Activated CD8-positive, alpha-beta memory T cell treated with anti-CD3 and anti-CD28 coated beads for 1 hour (primary cell): ENCODE measurements at places on chromosomes 2 and 18.

DNA sequence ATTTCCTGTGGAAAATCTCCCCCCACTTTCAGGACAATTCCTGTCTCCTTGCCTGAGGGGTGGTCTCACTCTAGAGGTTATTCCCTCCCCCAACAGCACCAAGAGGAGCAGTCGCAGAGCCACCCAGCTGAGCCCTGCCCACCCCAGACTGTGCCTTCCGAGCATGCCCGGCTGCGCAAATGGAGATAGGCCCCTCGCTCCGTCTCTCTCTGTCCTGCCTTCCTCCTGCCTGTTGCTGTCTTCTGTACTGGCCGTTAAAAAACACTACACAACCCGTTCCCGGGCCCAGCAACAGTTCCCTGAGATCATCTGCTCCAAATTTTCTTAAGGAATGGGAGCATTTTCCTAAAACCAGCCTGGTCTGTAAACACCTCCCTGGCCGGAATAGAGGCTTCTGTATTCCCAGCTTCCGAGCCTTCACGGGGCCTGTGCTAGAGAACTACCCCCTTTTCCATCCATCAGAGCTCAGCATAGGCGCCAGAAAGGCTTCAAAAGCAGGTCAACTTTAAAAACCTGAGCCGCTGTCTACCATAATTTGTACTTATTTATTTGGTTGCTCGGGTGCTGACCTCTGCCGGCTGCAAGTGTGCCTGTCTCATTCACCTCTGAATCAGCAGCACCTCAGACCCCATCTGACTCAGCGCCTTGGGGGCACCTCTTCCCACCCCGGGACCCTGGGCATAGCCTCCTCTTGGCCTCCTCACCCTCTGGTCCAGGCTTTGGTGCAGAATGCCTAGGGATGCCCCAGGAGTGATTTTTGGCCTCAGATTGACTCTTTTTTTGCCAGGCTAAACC is 159.4 kb downstream of the PXDN start:
- no peak for DNase-seq

GRCh38 chr18:55316486-55317184 is 271.4 kb downstream of the TCF4 start:
- no peak for DNase-seq

- no peak for DNase-seq
Observed at GRCh38 chr2:61272421-61273070, 110.6 kb downstream of the C2orf74 start.

DNA sequence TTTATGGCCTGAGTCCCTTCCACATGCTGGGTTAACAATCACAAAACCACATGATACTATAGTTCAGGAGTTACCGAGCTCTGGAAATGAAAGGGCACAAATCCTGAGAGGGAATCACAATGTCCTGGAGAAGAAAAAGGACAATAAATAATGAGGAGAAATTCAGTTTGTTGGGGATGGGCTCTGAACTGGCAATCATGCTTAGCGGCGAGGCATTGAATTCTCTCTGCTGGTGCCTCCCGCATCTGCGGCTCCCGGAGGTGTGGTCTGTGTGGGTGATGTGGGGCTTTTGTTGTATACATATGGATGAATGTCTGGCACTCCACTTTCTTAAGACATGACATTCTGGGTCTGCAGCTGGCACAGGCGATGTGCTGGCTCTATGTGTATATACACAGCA is 46.1 kb downstream of the NRP2 start:
- no peak for DNase-seq

DNA sequence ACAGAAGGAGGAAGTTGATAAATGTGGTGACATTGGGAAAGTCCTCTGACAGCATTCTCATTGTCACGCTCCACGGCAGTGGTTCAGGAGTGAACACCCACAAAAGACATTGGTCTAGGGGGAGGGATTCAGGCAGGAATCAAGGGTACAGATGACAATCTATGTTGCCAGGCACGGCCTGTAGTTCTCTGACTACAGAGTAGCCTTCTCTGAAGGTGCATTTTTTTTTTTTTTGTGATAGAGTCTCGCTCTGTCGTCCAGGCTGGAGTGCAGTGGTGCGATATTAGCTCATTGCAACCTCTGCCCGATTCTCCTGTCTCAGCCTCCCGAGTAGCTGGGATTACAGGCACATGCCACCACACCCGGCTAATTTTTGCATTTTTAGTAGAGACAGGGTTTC is 7.4 kb upstream of the MOB1A start:
- DNase-seq: no peak

DNA sequence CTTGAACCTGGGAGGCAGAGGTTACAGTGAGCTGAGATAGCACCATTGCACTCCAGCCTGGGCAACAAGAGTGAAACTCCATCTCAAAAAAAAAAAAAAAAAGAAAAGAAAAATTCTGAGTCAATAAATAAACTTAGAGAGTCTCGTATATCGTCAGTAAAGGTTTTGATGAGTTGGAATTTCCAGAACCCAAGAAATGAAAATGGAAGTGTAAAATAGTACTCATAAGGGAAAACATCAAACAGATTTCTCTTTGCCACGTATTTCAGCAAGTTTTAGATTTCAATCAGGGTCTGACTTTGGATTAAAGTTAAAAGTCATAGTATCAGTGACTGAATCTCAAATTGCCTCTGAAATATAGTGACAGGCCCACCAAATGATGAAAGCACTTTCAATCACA is 71.4 kb upstream of the SPOPL start:
- no peak for DNase-seq

DNA sequence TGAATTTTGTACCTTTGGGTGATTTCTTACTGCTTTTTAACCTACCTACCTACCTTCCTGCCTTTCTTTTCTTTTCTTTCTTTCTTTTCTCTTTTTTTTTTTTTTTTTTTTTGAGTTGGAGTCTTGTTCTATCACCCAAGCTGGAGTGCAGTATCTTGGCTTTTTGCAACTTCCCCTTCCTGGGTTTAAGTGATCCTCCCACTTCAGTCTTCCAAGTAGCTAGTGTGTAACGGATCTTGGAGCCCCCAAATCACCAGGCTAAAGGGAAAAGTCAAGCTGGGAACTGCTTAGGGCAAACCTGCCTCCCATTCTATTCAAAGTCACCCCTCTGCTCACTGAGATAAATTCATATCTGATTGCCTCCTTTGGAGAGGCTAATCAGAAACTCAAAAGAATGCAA is 61.3 kb downstream of the DDX18 start:
- DNase-seq: no peak

DNA sequence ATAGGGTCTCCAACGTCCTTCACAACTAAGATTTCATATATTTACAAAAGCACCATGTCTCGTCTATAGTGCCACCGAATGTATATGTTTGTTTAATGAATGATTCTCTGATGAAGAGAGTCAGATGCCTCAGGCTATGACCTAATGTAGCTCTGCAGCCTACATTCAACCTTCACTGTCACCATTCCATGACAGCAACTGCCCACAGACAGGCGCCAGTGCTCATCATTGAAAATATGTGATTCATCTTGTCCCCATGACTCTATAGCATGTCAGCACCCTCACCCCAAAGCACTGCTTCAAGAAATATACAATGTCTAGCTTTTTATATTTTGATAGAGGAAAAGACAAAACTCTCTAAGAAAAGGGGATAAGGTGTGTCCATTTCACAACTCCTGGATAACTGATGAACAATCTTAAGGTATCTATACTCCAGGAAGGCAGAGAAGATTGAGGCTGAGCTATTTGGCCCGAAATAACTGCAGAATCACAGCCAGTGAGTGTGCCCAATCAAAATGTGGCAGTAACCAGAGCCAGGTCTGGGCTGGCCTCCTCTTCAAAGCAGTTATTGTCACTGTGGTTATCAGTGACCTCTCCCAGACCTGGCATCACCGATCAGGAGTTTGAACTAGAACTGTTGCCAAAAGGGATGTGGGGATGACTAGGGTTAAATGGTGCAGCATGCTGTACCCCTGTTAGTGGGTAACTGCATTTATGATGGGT is 246.6 kb downstream of the SETBP1 start:
- DNase-seq: no peak
